Testis (tissue), 5 donors: ENCODE measurements at places on chromosomes 3 and 15. TPM values are rescaled to one million over a fixed set of nuclear protein-coding genes. Genes with fewer than 3 reads are reported as not detected.

Gene SLC15A2
- 11.8 TPM for polyA plus RNA-seq

DNA sequence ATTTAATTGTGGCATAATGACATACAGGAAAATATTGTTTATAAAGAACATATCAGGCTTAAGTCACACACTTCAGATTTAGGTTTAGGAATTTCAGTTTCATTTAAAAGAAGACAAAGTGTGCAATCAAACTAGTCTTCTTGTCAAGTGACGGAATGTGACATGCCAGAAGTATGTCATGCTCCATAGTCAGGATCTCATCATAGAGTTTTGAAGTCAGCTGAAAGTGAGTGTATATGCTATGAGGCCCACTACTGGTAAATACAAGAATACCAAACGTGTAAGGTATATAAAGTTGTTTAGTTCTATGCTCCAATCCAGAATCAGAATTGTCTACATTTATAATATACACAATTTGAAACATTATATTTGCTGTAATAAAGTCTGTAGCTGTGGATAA is 988.4 kb downstream of the TBL1XR1 start:
- H3K4me1 ChIP-seq = no peaks in the 10 kb centered on the region
- no peaks in the 10 kb centered on the region for H3K36me3 ChIP-seq
- no peak overlapping the region for H3K4me3 ChIP-seq
- no peaks in the 10 kb centered on the region for H3K27me3 ChIP-seq

GRCh38 chr3:124514683-124515082 is 215.6 kb upstream of the UMPS start:
- peaks cover 34% of the 10 kb centered on the region for H3K4me1 ChIP-seq
- H3K27ac ChIP-seq = no peak overlapping the region
- no peak for DNase-seq
- no peaks in the 10 kb centered on the region for H3K36me3 ChIP-seq
- no peaks in the 10 kb centered on the region for H3K27me3 ChIP-seq

DNA sequence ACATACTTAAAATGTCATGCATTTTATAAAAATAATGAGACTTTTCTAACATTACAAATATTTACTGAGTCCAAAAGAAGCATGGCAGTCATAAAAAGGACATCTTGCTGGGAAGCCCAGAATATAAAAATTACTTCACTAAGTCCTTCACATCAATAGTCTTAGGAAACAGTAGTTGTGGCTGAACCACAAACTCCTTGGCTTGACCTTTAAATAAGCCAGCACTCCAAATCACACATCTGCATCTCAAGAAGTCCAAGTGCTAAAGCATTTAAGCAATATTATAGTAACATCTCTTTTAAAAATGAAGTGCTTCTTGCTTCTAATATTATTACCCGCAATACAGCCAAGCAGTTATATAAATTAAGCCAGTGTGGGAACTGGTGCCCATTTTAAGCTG is 8.8 kb downstream of the CCNL1 start:
- no peak for DNase-seq
- no peak overlapping the region for H3K27ac ChIP-seq

DNA sequence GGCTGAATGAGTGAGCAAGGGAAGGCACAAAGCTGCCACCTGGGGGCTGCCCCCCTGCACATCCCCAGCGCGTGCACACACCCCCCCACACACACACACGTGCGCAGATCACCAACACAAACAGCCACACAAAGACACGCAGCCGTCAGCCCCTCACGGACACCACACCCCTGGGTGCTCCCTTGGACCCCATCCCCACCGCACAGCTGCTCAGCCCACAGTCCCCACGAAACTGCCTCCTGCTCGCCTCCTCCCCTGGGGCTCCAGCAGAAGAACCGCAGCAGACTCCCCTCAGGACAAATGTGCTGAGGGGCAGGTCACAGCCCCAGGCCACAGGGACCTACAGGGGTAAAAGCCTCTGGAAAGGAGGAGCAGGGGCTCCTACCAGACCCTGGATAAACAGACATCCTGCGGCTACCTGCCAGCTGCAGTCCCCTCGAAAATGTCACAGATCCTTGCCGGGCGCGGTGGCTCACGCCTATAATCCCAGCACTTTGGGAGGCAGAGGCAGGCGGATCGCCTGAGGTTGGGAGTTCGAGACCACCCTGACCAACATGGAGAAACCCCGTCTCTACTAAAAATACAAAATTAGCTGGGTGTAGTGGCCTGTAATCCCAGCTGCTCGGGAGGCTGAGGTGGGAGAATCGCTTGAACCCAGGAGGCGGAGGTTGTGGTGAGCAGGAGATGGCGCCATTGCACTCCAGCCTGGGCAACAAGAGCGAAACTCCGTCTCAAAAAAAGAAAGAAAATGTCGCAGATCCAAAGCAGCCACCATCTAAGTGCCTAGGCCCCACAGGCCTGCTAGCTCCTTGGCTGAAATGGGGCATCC is 6.5 kb downstream of the TWF2 start:
- no peak overlapping the region for H3K27ac ChIP-seq
- no peaks in the 10 kb centered on the region for H3K36me3 ChIP-seq
- peaks cover 19% of the 10 kb centered on the region for H3K4me1 ChIP-seq
- H3K27me3 ChIP-seq = no peaks in the 10 kb centered on the region

DNA sequence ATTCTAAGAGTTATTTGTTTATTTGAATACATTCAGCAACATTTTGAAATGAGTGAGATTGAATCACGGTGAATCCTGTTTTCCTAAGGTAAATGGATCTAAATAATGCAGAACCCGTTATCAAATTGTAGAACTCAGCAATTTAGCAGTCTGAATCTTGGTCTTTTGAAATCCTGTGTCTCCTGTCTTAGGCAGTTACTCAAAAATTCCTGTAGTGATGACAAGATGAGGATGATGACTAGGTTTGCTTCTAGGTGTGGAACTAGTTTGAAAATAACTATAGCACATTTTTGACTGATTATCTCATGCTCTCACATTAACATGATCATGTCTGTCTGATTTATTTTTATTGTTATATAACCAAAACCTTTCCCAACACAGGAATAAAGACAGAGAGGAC is 115.0 kb downstream of the RAP2B start:
- no peaks in the 10 kb centered on the region for H3K4me1 ChIP-seq
- no peak overlapping the region for H3K4me3 ChIP-seq
- H3K27me3 ChIP-seq = no peaks in the 10 kb centered on the region
- H3K27ac ChIP-seq = no peak overlapping the region
- no peaks in the 10 kb centered on the region for H3K36me3 ChIP-seq

DNA sequence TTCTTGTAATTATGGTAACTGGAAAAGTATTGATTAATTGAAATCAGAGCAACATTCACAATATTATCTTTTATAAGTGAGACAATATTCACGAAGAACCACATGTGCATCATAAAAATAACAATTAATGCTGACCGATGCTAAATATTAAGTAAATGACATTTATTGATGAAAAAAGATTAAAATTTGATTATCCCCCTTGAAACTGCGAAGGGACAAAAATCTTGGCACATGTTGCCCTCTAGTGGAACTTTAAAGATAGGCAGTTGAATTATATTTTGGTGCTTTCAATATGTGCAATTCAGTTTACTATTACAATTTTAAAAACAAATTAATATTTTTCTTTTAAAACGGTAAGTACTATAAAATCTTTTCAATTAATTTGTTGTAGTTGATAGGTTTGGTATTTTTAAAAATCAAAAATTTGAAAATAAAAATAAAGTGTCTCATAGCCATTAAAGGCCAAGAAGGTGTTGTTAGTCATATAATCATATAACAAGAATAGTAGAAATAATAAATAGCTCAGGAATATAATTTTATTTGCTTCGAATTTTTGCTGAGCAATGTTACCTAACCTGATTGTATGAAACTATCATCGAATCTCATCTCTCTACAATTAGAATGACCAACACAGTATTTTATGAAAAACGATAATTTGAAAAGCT is 270.2 kb downstream of the ROBO1 start:
- H3K27ac ChIP-seq = no peak overlapping the region
- H3K4me1 ChIP-seq = no peaks in the 10 kb centered on the region
- H3K4me3 ChIP-seq = no peak overlapping the region
- no peak for DNase-seq
